Hepatocyte (in vitro differentiated cells): ENCODE measurements at places on chromosomes 2 and 18.

DNA sequence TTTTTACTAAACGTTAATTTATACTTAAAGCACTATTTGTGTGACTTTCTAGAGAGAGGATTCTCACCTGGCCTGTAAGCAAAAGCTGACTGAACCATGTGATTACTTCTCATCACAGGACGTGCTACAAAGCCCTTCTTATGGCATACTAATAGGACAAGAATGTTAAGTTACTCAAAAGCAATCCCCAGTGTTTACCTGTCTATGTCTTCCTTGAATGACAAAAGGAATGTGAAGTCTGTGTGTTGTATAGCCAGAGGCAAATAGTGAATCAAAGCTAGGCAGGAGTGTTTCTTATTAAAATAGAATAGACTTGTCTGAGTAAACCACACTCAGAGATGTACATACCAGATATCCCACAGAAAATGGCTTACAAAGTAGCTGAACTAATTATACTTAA, 1465.5 kb downstream of the SUCLG1 start:
- DNase-seq: peak; percentile 12

DNA sequence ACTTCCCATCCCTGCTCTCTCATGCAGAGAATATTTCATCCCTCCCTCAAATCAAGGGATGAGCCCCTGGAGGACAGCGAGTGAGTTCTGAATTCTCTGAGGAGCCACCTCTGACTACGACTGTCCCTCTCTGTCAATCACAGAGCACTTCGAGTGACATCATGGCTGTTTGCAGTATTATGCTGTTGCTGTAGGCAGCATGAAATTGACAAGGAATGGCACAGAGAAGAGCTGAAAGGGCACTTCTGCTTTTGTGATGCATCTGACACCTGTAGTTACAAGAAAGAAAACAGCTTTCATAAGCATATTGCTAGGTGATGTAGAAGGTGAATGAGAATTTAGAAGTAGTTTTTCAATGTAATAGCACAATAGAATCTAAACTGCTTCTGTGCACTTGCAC, 166.9 kb downstream of the ARHGAP15 start:
- no peak for DNase-seq

- DNase-seq: no peak
Observed at GRCh38 chr2:9086465-9086864, 83.0 kb upstream of the MBOAT2 start.

GRCh38 chr2:238970553-238971081, 122.7 kb downstream of the TWIST2 start:
- peak; percentile 80 for DNase-seq

DNA sequence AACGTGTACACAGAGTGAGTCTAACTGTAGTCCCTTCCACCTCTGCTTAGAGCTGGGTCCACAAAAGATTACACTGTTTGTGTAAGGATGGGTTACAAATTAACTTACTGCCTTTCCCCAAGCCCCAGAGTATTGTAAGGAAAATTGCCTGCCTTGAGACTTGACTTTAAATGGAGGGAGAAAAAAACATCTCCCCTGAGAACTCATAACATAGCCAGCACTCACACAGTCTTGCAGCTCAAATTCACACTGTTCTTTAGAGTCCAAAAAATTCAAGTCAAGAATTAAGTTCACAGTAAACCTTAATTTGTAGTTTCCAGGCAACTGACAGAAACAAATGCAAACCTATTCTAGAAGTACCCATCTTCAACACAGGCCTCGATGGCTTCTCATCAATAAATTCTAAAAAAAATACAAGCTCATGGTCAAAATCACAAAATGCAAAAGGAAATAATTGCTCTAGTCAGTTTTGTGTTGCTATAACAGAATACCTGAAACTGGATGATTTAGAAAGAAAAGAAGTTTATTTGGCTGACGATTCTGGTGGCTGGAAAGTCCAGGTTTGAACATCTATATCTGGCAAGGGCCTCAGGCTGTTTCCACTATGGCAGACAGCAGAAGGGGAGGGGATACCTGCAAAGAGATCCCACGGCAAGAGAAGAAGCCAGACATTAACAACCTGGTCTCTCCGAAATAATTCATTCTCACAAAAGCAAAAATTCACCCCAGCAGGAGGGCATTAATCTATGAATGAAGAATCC, 34.6 kb upstream of the TMEM17 start:
- DNase-seq: peak; percentile 43

DNA sequence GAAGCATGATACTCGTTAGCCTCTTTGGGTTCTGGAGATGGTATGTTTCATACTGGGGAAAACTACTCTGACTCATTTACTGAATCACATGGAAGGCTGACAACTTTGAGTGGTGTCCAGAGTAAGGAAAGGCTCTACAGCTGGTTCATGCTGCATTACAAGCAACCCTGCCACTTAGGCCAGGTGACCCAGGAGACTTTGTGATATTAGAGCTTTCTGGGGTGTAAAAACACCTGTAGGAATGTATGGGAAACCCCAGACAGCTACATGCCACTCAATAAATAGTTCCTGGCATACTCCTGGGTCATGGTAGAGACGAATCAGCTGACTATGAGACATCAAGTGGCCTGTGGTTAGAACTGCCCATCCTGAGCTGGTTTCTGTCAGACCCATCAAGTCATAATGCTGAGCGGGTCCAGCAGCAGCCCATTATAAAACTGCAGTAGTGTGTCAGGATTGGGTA, 21.3 kb upstream of the TCF7L1 start:
- no peak for DNase-seq

- no peak for DNase-seq
Observed at GRCh38 chr2:43539436-43539835, 56.4 kb downstream of the THADA start.

- DNase-seq: no peak
Observed at GRCh38 chr2:205715831-205716525, 33.7 kb downstream of the NRP2 start.

- DNase-seq: peak; percentile 28
Observed at GRCh38 chr2:233354971-233355574, 779 bp downstream of the DGKD start.

DNA sequence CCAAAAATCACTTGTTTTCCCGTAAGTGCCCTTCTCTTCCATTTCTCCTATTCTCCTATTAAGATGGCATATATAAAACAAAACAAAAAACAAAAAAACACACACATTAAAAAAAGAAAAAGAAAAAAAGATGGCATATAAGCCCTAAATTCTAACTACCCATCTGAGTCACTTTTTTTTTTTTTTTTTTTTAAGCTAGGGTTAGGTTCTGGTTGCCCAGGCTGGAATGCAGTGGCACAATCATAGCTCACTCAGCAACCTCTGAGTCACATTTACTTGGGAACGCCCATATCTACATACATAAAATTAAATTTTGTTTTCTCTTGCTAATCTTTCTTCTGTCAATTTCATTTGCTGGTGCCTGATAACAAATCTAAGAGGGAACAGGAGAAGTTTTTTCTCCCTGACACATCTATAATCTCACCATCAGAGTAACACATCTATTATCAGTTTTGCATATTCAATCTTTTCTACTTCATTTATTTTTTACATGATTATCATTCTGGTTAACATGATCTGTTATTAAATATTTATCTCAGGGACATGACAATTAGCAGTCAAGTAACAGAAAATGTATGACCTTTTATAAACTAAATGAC, 52.1 kb downstream of the EEF1B2 start:
- DNase-seq: no peak

GRCh38 chr2:29159125-29159524, 43.9 kb downstream of the CLIP4 start:
- DNase-seq: no peak

GRCh38 chr2:190094316-190094871, 31.9 kb upstream of the MSTN start:
- no peak for DNase-seq

DNA sequence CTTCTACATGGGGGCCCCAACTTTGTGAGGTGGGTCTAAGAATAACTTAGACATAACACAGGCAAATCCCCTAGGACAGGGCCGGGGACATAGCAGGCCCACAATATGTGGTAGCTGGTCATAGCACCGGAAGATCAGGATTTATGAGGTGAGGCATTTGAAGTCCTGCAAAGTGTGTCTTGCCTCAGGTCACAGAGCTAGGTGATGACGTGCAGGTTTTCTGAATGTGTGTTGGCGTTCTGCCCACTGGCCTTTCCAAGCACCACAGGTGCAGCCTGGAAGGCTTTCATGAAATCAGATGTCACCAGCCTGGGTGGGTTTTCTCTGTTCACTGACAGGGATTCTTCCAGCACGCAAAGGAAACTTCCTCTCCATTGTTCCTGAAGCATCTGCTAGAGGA, 119.1 kb downstream of the LRATD1 start:
- DNase-seq: no peak

- no peak for DNase-seq
Observed at GRCh38 chr2:236341067-236341466, 76.9 kb upstream of the ASB18 start.

DNA sequence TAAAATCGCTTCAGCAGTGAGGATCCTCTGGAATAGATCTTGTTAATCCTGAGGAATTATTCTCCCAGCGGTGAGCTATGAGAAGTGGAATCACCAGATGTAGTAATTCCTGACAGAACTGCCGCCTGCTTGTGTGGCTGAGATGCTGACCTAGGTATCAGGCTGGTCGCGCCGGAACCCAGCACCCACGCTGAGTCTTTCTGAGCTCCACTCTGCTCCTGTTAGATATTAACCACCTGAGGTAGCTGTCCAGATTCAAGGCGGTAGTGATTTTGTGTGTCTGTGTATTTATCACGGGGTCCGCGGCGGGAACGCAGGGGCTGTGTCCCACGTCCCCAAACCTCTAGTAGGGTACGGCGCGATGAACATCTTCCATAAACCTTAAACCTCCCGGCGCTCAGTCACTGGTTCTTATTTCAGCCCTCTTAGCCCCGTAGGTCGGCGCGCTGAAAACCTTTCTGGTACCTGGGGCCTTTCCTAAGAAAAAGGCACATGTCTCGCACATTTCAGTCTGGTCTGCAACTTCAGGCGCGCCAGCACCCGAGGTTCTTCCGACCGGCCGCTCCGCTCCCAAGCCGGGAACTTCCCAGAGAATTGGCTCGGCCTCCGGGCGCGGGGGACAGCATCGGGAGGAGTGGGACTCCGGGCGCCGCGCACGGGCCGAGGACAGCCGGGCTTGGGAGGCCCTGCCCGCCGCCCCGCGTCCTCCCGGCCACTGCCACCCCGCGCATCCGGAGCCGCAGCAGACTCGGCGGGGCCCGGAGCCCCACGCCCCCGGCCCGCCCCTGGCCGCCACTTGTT, 542 bp upstream of the CNNM3 start:
- DNase-seq: peak; percentile 60

DNA sequence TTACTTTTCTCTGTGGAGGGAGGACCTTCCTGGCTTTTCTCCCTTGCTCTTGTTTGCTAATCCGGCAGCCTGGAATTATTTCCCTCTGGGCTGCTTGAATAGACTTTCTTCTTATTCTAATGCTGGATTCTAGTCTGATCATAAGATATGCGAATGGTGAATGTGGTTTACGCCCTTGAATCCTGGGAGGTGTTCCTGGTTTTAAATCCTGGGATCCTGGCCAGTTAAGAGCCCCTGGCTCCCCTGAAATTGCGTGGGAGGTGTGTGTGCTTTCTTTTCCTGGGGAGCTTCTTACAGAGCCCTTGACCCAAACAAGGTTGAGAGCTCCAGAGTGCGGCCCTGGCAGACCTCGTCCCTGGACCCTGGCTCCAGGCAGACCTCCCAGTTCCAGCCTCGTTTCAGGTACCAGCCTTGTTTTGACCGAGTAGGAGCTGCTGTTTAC, 2.8 kb downstream of the SH3BP4 start:
- no peak for DNase-seq

GRCh38 chr2:55269645-55269990, 587 bp upstream of the MTIF2 start:
- DNase-seq: no peak

- DNase-seq: no peak
Observed at GRCh38 chr2:127620866-127621265, 25.1 kb upstream of the GPR17 start.

DNA sequence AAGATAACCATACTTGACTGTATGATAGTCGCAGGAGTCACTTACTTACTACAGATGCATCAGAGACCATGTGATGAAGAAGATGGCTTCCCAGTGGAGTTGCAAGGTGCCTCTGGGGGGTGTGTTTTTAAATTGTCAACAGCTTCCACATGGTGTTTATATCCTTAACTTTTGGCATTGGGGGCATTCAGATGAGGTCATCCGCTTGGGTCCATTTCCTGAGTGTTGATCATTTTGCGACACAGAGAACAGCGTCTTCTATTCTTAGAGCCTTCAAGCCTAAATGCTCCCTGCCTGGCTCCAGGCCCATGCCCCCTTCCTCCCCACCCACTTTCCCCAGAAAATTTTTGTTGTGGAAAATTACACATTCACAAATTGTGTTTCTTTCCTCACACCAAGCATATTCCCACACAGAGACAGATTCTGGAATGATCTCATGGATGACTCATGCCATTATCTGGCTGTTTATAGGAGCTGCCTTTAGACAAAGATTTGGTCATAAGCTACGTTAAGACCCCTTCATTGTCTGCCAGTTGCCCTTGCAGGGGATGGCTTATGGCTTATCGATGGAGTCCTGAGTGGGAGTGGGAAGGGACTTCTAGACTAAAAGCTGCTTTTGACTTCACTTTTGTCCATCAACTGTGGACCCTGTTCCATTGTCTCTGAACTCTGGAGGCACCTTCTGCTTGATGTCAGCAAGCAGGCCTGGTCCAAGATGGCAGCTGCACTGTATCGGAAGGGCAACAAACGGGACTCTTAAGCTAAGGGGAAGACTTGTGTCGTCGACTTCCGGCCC, 91.8 kb downstream of the CABLES1 start:
- DNase-seq: peak; percentile 46

DNA sequence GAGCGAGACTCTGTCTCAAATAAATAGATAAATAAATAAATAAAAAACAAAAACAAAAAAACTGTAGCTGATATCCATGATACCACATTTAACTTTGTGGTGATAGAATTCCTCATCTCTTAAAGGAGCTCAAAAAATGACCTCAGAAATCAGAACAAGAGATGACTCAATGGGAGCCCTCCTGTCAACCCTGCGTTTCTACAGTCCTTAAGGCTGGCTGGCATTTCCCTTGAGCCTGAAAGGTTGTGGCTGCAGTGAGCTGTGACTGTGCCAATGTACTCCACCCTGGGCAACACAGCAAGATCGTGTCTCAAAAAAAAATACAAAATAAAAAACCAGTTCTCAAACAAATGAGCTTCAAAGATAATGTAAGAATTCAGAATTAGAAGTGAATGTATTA, 40.4 kb downstream of the CHST9 start:
- DNase-seq: no peak

GRCh38 chr2:85601771-85602475, 575 bp downstream of the TMEM150A start:
- DNase-seq: peak; percentile 59

DNA sequence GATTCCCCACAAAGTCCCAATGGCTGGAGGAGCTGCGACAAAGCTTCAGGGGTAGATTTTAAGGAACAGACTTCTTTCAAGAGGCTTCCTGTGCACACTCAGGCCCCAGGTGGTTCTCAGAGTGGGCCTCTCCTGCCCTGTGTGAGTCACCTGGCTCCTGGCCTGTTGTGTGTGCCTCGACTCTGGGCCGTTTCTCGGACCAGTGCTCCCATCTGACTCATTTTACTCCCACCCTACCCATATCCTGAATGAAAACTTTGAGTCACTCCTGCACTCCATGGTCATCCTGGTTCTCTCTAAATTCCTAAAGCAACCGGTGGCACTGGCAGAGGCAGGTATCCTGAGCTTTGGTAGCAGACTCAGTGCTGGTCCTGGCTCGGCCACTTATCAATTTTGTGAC, 84.1 kb downstream of the CELF4 start:
- no peak for DNase-seq

GRCh38 chr2:207432453-207432852, 97.3 kb upstream of the CREB1 start:
- no peak for DNase-seq
